NCI-H1694 (cell line): ENCODE measurements at places on chromosomes 13 and 19.

DNA sequence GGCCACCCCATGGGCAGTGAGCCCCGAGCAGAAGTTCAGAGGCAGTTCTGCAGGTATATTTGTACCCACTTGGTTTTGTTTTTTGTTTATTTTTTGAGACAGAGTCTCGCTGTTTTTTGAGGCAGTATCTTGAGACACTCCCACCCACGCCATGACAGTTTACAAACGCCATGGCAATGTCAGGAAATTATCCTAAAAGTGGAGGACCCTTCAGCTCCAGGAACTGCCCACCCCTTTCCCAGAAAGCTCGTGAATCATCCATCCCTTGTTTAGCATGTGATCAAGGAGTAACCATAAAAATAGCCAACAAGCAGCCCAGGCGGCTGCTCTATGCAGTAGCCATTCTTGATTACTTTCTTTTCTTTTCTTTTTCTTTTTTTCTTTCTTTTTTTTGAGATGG lies 41.0 kb downstream of the CELF5 start:
- DNase-seq = no peak

- no peak for DNase-seq
Observed at GRCh38 chr19:38743394-38744297, 628 bp downstream of the CAPN12 start.

DNA sequence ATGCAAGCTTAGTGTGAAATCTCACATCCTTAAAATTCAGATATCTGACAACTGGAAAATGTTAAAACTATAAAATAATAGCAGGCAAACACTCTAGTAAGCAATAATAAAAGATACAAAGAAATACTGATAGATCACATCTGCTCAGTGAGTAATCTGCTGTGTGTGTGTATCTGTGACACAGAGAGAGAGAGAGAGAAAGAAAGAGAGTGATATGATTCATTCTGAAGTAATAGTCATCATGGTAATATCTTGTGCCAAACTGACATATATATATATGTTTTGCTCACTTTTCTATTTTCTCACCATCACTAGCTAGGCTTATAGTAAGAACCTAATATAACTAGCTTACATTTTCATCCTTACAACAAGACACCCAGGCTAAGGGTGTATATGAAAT lies 288.0 kb upstream of the SLITRK6 start:
- DNase-seq = no peak

DNA sequence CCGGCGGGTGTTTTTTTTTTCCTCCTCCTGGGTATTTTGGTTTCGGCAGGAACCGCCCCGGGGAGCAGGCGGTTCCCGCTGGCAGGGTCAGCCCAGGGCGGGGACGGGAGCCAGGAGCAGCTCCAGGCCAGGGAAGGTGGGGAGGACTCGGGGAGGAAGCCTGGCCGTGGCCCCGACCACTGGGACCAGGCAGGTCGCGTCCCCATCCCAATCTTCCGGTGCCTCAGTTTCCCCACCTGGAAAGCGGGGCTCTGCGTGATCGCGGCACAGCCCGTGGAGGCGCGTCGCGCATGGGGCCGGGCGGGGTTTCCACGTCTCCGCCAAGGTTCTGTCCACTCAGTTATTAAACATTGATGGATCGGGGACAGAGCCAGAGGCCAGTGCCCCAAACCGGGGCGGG lies 34.8 kb downstream of the IL12RB1 start:
- no peak for DNase-seq

DNA sequence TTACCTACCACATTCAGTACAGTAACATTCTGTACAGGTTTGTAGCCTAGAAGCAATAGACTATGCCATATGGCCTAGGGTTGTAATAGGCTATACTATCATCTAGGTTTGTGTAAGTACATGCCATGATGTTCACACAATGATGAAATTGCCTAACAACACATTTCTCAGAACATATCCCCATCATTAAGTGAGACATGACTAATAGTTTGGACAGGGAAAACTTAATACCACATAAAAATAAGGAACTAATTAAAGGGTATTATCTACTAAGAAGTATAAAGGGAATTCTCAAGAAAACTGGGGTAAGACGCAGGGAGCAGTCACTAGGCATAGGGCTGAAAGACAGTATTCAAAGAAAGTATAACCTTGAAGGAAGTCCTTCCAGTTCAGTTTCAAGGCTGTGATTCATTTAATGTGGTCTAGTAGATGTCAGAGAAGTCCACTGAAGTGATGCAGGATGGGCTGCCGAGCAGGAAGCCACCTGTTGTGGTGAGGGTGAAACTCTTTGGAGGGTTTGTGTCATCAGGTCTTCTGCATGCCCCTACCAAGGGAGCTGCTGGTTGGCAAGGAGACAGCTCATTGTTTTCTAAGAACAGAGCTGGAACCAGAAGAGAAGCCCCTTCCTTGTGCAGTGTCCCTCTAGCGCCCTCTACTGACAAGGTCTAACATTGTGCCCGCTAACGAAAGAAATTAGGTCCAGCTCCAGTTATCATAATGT lies 122.9 kb downstream of the OLFM4 start:
- DNase-seq = peak; percentile 43

DNA sequence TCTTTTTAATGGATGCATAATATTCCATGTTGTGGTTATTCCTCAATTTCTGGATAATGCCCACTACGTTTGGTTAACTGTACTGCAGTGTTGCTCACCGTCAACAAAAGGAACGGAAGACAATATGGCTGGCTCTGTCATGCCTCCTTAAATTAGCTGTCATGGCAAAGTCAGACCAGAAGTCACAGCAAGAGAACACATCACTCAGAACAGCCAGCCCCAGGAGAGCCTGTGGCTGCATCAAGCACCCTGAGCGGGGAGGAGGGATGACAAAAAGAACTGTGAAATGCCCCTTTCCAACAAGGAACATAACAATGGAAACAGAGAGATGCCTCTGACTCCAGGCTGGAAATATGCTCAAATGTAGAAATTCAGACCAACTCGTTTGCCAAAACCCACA lies 366.0 kb upstream of the ZNF507 start:
- no peak for DNase-seq

DNA sequence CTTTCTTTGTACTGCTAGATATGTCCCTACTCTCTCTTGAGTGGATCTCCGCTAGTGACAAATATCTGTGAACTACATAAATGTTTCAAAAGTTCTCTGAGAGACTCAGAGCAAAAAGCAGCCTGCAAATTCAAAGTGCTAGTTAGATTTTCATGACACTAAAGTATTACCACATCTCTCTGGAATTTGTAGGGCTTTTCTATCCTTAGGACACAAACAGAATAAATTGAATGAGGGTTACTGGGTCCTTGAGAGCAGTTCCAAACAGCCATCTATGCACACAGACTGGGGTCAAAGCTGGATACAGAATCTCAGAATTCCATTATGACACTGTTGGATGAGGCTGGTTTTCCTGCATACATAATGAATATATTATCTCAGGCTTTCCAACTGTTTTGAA lies 953.2 kb downstream of the DIAPH3 start:
- no peak for DNase-seq

DNA sequence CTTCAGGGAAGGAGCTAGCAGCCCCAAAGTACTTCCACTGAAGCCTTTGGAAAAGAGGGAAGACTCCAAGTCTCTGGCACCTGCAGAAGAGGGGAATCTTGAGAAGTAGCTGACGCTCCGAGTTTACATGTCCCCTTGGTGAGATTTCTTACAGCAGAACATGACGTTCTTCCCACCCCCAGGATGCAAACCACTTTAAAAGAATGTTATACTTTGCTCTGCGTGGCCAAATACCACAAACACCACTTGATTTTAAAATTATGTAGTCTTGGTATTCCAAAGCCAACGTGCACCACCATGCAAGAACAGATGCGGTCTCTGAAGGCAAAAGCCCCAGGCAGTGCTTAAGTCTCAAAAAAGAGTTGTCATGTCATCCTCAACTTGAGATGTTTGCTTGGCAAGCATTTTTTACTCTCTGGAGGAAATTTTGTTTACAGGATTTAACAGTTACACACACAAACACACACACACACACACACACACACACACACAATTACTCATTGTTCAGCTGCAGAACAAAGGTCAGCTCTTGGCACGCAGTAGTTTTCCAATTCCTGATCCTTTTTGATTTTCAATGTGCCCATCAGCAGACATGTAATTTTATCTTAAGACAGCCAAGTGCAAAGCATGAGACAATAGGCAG lies 106.1 kb downstream of the RGCC start:
- DNase-seq = no peak

DNA sequence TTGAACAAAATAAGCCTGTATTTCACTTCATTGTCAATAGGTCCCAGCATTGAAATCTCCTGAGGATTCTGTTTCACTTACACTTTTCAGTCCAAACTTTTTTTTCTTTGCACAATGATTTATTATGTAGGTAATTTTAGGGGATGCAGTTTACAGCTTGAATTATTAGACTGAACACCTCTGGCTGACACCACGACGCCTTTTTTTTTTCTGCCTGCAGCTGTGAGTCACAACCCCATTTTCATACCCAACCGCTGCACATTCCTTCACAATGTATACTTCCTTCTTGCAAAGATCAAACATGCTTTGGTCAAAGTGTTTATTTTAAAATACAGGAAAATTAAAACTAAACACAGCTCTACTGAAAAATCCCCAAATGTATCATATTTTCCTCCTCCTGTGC lies 11.4 kb downstream of the ZIC2 start:
- DNase-seq = no peak

DNA sequence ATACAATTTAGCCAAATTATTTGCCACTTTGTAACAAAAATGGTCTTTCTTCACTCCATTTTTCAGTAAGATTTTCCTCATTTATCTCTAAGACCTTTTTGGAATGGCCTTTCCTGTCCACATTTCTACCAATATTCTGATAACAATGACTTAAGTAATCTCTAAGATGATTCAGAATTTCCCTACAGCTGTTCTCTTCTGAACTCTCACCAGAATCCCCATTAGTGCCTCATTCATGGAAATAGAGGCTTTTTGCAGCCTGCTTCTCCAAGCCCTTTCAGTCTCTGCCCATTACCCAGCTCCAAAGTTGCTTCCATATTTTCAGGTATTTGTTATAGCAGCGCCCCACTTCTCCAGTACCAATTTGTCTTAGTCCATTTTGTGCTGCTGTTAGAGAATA lies 867.0 kb downstream of the GPC5 start:
- DNase-seq = no peak

DNA sequence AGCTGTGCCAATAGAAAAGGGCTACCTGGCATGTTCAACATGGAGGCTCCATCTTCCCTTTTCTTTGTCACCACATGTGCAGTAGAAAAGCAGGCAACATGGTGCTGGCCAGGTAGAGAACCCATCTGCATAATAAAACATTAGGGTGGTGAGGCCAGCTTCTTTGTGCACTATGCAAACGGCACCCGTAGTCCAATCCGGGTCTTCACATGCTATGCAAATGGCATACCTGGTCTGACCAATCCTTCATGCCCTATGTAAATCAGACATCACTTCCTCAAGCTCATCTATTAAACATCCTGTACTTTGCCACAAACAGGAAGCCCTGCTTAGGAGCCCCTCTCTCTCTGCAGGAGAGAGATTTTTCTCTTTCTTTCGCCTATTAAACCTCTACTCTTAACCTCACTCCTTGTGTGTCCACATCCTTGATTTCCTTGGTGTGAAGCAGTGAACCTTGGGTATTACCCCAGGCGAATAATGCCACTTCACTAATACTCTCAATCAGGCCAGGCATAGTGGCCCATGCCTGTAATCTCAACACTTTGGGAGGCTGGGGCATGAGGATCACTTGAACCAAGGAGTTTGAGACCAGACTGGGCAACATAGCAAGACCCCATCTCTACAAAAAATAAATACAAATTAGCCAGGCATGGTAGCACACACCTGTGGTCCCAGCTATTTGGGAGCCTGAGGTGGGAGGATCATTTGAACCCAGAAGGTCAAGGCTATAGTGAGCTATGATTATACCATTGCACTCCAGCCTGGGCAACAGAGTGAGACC lies 111.3 kb upstream of the MRI1 start:
- no peak for DNase-seq

GRCh38 chr19:12092956-12093355 lies 28.4 kb downstream of the ZNF844 start:
- no peak for DNase-seq

DNA sequence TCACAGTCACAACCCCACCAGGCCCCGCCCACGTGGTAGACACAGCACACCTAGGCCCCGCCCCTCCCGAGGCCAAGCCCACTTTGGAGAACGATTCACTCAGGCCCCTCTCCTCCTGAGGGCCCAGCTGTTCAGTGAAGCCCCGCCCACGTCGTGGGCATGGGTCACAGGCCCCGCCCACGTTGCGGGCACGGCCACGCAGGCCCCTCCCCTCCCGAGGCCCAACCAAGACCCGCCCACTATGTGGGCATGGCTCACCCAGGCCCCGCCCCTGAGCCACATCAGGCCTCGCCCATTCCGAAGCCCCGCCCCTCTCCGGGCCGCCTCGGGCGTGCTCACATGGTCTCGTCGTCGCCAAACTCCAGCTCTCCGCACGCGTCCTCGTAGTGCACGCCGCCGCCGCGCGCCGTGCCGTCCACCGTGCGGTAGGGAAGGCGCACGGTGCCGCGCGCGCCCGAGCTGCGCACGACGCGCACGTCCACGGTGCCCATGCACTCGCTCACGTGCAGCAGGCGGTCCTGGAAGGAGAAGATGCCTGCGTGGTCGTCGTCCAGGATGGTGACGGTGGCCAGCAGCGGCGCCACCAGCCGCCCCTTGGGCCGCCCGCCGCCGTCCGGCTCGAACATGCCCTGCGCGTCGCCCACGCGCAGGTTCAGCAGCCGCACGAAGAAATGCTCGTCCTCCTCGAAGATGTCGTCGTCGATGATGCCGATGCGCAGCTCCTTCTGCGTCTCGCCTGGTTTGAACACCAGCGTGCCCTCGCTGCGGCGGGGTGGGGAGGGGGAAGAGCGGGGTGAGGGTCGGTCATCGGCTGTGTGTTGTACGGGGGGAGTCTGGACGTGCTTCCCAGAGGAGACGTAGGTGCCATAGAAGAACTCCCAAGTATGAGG lies 24.0 kb downstream of the SLC8A2 start:
- DNase-seq = no peak

DNA sequence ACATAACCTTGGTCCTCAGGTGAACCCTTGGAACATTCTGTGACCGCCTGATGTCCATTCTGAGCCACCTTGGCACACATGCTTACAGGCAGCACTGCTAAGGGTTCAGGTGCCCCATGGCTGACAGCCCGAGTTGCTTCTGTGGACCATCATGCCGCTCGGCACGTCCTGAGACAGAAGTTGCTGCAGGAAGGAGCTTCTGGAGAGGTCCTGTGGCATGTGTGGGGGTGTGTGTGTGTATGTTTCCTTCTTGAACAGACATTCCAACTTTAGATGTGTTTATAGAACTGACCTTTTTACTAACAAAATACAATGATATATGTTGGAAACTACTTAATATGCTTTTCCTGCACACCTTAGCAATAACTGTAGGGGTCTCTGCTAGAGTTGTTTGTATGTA lies 4.8 kb upstream of the C1QTNF9 start:
- no peak for DNase-seq

- DNase-seq = no peak
Observed at GRCh38 chr13:29597706-29598105, 2.2 kb upstream of the SLC7A1 start.

DNA sequence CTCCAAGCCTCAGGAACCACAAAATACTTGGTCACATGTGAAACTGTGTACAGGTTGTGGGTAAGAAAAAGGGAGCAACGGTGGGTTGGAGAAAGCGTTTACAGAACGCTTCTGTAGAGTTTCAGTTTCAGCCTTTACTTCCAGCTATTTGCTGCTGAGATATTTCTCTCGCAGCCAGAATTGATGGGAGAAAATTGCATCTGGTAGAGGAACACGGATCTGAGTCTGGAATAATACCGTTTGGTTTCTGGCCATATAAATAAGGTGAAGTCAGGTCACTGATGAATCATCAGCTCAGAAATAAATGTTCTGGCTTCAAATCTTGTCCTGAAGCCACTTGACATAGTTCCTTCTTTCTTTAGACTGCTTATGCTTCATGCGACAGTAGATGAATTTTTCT lies 20.3 kb upstream of the RFC3 start:
- DNase-seq = no peak

- no peak for DNase-seq
Observed at GRCh38 chr13:102207680-102208342, 194.0 kb downstream of the FGF14 start.
